T-cell (primary cell): ENCODE measurements at places on chromosomes 2 and 18.

GRCh38 chr2:240216167-240216566 lies 75.7 kb upstream of the OTOS start:
- DNase-seq = no peak

GRCh38 chr2:71807581-71808451 lies 339.8 kb downstream of the CYP26B1 start:
- DNase-seq = no peak

- no peak for DNase-seq
These were observed 89.9 kb downstream of the UBE2E3 start for GRCh38 chr2:181070119-181070835.

GRCh38 chr2:85191157-85191556 lies 58.0 kb downstream of the TCF7L1 start:
- DNase-seq = no peak

GRCh38 chr2:14716319-14716718 lies 83.8 kb downstream of the LRATD1 start:
- no peak for DNase-seq

DNA sequence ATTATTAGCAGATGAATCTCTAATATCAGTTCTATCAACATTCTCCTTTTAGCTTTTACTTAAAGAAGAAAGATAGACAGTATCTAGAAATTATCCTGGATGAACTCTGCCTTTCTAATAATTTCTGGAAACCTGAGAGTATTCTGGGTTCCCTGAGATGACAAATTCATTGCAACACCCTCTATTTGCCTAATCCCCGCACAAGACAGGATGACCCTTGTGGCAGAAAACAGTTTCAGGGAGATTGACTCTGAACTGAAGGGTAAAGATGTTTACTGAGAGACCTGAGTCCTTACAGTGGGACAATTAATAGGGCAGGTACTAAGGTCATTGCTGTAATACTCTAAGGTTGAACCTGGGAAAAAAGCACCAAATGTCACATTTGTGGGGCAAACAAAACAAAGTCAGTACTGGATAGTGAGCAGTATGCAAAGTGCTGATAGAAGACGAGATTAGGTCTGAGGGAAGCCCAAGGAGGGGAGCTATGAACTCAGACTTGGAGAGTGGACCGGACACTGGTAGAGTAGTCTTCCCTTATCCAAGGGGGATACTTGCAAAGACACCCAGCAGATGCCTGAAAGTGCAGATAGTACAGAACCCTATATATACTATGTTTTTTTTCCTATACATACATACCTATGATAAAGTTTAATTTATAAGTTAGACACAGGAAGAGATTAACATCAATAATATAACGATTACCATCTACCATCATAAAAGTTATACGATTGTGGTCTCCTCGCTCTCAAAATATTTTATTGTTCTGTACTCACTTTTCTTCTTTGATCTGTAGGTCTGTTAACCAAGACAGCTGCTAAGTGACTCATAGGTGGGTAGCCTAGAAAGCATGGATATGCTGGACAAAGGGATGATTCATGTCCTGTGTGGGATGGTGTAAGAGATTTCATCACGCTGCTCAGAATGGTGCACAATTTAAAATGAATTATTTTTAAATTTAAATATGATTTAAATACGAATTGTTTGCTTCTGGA lies 148.3 kb upstream of the KLHL14 start:
- DNase-seq = no peak

DNA sequence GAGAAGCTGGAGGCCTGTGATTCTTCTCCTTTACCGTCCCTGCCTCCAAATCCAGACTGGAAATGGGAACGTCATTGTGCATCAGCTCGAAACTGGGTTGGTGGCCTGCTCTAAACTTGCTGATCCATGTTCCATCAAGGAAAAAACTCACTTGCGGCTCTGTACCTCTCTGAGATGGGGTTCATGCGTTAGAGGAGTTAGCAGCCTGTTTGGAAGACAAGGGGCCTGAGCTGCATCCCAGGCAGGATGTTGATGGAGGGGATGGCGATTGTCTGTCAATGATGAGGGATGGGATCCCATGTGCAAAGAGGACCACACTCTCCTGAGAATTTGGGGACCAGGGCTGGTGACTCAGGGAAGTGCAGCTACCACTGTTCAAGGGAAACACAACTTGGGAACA lies 26.0 kb downstream of the TWIST2 start:
- no peak for DNase-seq
